A549 (cell line): ENCODE measurements at places on chromosomes 6 and 20.
A peak's percentile ranks its signal among the peaks of the same experiment; 100 is the strongest.

- DNase-seq = no peak
Observed at GRCh38 chr6:131594074-131594473, 21.0 kb downstream of the ARG1 start.

DNA sequence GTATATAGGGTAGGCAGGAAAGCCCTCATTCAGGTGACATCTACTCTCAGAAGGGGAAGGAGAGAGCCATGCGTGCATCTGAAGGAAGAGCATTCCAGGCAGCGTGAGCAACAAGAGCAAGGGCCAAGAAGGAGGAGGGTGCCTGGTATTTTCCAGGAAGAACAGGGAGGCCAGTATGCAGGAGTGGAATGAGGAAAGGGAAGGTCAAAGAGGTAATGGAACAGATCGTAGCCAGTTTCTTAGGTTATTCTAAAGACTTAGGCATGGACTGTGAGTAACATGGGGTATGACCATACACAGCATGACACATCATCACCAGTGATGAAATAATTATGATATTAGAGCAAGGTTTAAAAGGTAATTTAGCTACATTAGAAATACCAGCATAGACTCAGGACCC lies 24.1 kb downstream of the ALDH8A1 start:
- DNase-seq = no peak

DNA sequence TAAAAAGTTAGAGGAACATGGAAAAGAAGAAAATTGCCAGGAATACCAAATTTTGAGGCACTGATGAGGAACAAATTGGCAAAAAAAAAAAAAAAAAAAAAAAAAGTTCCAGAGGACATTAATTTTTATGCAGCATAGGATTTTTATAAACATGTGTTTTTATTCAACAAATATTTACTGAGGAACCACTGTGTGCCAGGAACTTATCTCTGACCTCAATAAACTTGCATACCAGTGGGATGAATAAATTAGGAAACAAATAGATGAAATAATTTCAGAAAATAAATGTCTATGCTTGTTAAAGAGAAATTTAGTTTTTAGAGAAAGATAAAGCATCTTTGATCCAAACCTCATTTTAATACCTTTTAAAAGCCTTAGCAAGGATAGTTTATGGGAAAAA lies 175.1 kb downstream of the PDE10A start:
- DNase-seq = no peak

DNA sequence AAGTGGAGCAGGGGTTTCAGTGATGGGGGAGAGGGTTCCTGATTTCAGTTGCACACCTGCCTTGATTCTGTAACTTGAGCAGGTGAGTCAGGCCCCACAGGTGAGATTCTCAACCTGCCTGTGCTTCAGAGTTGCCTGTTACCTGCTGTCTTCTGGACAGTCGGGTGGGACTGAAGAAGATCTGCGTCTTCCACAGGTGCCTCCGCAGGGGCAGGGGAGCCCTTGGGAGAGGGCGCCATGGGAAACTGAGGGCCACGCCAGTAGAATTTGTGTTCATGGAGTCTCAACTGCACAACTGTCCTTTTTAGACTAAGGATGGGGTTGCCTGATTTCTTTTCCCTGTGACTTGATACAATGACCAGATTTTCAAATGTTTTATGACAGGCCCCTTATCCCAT lies 5.2 kb downstream of the UNC93A start:
- no peak for DNase-seq

DNA sequence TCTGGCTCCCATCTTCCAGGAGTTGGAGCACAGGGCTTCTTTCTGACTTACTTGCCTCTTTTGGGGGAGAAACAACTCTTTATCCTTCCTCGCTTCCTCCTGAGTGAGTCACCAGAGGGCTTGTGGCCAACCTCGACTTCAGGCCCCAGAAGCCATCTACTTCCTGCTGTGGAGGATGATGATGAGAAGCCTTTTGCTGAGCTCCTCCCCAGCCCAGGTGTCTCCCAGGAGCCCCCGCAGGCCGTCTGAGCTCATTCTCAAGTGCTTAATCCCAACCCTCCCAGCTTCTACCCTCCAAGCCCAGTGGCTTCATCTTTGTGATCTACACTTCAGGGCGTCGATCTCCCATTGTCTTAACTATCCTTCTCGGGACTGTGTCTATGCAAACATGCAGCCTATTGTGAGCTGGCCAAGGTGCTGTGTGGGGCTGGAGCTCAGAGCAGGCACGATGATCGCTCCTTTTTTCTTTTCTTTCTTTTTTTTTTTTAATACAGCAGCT lies 27.9 kb downstream of the SDCBP2 start:
- peak; percentile 31 for DNase-seq

GRCh38 chr6:80930376-80930775 lies 822.1 kb downstream of the TENT5A start:
- no peak for DNase-seq

GRCh38 chr6:42217157-42217518 lies 523 bp downstream of the MRPS10 start:
- DNase-seq = no peak

DNA sequence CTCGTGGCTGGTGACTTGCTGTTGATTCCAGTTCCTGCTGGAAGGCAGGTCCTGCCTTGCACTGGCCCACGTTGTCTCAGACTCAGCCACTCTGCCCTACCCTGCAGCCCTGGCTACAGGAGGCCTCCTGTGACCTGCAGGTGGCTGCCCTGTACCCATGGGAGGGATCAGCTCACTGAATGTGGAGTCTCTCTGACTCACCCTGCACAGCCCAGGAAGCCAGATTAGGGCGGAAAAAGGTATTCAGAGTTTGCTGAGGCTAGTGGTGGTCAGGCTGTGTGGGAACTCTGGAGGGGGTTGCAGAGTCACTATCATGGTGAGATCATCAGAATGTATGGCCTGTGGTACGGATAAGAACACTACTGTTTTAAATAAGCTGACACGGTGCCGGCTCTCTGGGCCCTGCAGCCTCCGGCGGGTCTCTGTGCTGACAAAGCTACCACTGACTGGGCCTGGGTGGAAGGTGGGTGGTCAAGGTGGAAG lies 24.7 kb upstream of the PYGB start:
- DNase-seq = peak; percentile 97

DNA sequence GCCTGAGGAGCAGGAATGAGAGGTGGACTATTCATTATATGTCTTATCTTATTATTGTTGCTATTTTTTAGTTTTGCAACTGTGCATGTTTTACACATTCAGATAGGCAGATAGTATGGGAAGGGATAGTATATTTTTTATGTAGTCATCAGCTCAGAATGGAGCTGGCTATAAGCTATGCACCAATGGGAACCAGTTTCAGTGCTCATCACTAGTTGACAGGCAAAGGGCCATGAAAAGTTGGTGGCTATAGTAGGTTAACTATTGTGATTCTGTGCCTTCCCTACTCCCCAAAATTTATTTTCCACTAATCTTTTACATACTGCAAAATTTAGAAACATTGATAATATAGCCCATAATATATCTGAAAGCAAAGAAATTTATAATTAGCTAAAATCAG lies 5.3 kb upstream of the UBD start:
- no peak for DNase-seq

- DNase-seq = peak; percentile 96
Observed at GRCh38 chr6:24658573-24659560, 7.8 kb downstream of the TDP2 start.

GRCh38 chr6:142846883-142847287 lies 98.1 kb downstream of the HIVEP2 start:
- DNase-seq = peak; percentile 39

GRCh38 chr6:2732503-2733089 lies 18.1 kb downstream of the MYLK4 start:
- DNase-seq = no peak
